ENCODE measurements at places on chromosomes 5 and 9.

- no peak for DNase-seq
Measured at GRCh38 chr5:136994154-136994553, 505.0 kb downstream of the SPOCK1 start.

DNA sequence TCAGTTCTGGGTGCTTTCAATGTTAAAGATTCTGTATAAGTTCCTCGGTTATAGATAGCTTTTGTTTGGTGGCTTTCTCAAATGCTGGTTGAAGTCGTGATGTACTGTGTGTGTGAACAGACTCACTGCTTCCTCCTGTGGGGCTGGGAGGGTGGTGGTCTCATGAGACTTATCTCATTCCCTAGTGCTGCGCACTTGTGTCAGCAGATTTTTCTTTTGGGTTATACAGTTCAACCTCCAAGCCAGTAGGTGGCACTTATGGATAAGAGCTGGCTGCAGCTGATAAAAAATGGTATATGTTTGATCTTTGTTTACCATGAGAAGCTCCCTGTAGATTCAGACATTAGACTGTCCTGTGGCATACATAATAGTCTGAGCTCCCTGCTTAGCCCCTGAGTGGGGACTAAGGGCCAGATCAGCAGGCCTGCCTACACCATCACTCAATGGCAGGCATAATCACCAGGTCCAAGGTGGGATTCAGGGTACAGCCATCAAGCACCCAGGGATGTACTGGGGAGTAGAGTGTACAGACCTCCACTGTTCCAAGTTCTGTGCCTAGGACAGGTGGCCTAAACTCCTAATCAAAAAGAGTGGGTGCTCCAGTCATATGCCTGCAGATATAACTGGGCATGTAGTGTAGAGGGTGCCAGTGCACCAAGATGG is 174.2 kb downstream of the OXCT1 start:
- no peak for DNase-seq

DNA sequence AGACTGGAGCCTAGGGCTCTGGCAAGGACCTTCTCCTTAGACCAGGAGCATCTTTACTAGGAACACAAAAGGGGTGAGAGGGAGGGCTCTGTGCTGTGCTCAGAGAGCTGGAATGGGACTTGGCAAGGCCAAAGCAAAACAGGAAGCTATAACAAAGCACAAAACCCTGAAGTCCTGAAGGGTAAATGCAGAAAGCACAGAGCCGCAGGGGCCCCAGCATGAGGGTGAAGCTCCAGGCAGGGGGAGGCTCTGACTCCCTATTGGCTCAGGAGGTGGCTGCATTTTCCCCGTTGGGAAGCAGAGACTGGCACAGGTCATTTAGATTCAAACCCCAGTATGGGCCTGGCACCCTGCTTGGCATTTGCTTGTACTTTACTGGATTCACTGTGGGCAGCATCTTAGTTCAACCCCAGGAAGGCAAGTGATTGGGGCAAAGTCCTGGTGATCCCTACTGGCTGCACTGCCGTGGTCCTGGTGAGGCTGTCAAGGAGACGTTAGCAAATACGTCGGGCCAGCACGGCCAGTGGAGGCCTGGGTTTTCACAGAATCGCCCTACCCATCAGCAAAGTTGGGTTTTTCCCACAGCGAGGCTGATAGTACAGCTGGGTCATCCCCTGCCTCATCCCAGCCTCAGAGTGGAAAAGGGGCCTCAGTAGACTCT is 46.3 kb downstream of the GGTA1 start:
- no peak for DNase-seq

DNA sequence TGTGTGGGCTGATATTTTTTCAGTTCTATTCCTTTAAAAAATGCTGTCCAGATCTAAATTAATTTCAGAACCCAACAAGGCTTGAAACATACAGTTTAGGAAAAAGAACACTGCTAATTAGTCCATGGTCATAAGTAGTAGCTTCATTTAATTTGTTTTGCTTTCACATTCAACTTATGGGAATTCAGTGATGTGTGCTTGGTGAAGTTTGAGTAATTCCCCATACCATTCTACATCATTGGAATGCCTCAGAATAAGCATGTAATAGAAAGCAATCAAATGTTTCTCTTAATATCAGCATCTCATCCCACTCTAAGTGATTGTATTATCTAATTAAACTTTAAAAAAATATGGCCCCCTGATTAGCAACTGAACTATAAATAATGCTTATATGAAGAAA is 2.7 kb downstream of the CNTLN start:
- DNase-seq = no peak

DNA sequence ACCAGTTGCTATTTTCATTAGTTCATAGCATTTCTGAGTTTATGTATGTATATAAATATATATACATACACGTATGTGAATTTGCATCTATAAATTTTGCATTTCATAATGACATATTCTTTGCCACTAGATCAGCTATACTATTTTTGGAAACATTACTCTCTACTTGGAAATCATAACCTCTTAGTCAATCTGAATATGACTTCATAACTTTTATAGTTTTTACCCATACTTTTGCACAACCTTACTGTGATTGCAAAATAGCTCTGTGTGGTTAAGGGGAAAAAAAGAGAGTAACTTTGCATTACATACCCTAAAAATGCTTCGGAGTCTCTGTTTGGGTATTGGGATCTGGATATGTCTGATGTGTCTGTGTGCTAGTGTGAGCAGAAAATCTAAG is 44.9 kb upstream of the ADAMTSL1 start:
- DNase-seq = peak; percentile 2

DNA sequence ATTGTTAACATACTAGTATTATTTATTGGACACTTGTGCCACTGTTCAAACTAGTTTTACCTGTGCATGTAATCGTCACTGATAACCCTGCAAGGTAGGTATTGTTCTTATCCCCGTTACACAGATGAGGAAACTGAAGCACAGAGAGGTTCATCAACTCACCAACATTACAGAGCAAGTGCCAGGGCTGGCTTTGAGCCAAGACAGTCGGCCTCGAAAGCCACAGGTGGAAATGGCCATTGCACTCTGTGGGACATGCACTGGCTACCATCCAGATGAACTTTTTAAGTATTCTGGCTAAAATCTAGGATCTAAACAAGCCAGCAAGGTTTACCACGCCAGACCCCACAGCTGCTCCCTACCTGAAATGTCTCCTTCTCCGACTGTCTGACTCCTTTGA is 57.9 kb downstream of the TEX10 start:
- no peak for DNase-seq

GRCh38 chr5:83767409-83767992 is 46.8 kb upstream of the HAPLN1 start:
- DNase-seq = no peak

DNA sequence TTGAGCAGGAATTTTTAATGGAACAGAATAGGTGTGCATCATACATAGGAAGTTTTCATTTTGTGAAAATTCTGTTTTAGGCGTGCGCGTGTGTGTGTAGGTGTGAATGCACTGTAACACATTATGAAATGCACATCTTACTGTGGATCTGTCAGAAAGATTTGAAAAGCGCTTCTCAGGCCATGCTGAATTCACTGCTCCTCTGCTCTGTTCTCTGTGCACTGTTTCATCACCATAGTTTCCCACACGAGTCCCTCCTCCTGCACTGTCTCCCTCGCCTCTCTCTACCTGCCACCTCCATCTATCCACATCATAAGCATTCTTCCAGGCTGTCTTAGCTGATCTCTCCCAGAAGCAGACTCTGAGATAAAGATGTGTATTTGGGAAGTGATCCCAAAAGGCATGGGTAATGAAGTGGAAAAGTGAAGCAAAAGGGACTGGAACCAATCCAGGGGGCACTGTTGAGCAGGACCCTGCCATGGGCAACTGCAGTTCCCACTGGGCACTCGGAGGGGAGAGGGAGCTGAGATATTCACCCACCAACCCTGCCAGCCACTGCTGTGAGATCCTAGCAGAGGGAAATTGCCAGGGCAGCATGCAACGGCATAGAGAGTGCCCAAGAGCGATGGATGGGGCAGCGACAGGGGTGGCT is 65.9 kb downstream of the GABBR2 start:
- DNase-seq = no peak

- no peak for DNase-seq
Measured at GRCh38 chr5:96327722-96328121, 105.3 kb downstream of the PCSK1 start.

DNA sequence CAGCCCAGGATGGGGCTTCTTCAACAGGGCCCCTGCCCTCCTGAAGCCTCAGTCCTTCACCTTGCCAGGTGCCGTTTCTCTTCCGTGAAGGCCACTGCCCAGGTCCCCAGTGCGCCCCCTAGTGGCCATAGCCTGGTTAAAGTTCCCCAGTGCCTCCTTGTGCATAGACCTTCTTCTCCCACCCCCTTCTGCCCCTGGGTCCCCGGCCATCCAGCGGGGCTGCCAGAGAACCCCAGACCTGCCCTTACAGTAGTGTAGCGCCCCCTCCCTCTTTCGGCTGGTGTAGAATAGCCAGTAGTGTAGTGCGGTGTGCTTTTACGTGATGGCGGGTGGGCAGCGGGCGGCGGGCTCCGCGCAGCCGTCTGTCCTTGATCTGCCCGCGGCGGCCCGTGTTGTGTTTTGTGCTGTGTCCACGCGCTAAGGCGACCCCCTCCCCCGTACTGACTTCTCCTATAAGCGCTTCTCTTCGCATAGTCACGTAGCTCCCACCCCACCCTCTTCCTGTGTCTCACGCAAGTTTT is 23.6 kb downstream of the PCDHGC5 start:
- DNase-seq = peak; percentile 38

- DNase-seq = no peak
Measured at GRCh38 chr5:1447671-1448361, 2.6 kb upstream of the SLC6A3 start.

DNA sequence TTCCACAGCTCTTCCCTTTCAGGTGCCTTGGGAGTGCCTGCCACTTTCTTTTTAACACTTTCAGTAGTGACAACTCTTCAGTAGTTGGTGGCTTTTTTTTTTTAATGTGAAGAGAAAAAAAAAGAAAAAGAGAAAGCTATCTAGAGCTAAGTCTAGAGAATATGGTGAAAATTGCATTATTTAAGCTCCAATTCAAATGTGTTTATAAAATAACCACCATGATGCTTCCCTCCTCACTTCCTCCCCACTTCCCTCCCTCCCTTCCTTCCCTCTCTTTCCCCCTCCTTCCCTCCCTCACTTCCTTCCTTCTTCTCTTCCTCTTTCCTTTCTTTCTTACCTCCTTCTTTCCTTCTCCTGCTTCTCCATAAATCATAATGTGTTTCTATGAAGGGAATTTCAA is 456.7 kb upstream of the ACTBL2 start:
- no peak for DNase-seq

DNA sequence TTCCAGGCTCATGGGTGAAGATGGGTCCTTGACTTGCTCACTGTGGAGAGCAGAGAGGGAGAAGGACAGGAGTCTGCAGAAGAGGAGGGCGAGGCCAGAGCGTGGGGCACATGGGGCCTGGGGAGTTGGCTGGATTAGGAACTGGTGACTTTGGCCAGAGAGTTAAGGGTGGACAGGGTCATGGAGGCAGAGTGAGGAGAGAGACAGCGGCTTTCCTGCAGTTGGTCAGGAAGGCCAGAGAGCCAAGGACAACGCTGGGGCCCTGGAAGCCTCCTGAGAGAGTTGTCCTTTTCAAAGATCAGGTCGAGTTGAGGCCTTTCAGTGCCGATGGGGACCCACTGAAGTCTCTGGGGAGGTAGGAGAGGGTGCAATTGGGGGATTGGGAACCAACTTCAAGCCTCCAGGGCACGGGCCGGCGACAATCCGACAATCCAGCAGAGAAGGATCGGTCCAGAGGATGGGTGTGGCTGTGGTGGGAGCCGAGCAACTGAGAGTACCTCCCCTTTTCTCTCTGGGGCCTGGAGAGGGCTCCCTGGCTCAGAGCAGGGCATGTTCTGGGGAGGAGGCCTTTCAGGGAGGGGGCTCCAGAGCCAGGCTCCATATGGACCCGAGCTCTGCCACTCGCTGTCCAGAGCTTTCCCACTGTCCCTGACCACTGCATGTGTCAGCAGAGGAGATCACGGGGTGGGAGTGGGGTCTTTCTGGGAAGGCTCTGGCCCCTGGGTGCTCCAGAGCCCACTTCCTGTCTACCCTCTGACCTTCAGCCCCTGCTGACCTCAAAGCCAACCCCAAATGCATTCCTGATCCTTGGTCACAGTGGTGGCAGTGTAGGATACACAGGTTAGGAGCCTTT is 7.5 kb upstream of the PHYHD1 start:
- no peak for DNase-seq

- DNase-seq = no peak
Measured at GRCh38 chr5:84306601-84307000, 78.1 kb downstream of the EDIL3 start.

DNA sequence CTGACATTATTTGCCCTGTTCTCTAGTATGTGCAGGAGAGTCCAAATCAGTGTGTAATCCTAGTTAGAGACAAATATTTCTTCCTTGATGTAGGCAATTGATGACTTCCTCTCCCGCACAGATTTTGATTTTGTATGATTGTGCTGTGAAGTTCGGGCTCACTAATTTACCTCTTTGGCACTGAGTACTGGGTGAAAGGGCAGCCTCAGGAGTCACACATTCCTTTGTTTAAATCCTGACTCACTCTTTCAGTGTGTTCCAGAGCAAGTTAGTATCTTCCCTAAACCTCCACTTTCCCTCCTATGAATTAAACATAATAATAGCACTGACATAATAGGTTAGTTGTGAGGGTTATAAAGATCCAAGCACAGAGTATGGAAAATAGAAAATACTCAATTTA is 269.7 kb downstream of the ISL1 start:
- no peak for DNase-seq

DNA sequence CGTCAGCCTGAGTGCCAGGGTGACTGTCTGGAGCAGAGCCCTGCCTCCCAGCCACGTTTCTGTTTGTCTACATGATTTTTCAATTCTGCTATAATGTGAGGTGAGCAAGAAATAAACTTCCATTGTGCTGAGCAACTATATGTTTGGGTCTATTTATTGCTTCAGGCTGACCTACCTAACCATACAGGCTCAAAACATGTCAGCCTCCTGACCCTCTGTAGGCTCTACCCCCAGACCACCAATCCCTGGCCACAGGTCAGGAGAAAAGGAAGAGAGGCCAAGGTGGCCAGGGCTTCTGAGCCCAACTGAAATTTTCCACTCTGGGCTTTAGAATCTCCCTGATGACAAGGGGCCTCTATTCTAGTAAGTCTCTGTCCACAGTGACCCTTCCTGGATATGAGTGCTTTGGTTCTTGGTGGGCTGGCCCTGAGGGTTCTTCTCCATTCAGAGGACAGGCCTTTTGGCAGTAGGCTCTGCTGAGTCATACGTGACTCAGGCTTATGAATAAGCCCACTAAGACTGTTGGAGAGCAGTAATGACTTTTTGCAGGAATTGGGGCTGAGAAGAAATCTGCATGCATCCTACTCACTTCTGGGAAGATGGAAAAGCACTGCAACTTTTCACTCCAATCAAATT is 117.2 kb upstream of the TBCA start:
- DNase-seq = peak; percentile 55

DNA sequence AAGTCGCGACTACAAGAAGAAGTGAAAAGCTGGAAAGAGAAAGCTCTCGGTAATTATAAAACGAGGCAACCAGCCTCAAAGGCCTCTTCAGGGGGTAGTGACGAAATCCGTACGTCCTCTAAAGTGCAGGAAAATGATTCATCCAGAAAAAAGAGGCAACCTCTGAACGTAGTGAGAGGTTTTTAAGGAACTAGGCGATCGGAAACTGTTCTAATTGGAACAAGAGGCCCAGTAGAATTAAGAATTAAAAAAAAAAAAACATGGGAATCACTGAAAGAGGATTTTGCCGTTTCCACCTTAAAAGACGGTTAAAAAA is 1.0 kb downstream of the CSNK1A1 start:
- DNase-seq = peak; percentile 85

All from inflammatory macrophage treated with lipopolysaccharide for 1 hour (primary cell).